ENCODE measurements at places on chromosomes 7 and 10.

GRCh38 chr10:78919181-78919966, 149.4 kb upstream of the ZMIZ1 start:
- no peak for DNase-seq

- peak; percentile 7 for DNase-seq
These were observed 169.0 kb upstream of the PHYHIPL start for GRCh38 chr10:59007307-59008025.

GRCh38 chr7:99551334-99551733, 580 bp downstream of the FAM200A start:
- no peak for DNase-seq

DNA sequence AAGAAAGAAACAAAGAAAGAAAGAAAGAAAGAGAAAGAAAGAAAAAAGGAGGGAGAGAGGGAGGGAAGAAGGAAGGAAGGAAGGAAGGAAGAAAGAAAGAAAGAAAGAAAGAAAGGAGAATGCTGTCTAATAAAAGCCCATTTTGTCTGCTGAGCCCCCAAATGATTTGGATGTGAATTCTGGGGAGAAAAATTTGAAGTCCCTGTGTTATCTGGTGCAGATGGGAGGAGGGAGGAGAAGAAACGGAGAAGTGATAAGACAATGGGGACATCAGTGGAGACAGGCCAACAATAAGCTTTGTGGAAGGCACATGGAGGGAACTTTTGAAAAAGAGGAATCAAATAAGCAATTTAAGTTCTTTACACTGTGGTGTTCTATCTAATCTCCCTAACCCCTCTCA, 24.6 kb upstream of the TMEM273 start:
- DNase-seq = no peak

- DNase-seq = peak; percentile 61
These were observed 10.5 kb upstream of the TTYH3 start for GRCh38 chr7:2621061-2621828.

DNA sequence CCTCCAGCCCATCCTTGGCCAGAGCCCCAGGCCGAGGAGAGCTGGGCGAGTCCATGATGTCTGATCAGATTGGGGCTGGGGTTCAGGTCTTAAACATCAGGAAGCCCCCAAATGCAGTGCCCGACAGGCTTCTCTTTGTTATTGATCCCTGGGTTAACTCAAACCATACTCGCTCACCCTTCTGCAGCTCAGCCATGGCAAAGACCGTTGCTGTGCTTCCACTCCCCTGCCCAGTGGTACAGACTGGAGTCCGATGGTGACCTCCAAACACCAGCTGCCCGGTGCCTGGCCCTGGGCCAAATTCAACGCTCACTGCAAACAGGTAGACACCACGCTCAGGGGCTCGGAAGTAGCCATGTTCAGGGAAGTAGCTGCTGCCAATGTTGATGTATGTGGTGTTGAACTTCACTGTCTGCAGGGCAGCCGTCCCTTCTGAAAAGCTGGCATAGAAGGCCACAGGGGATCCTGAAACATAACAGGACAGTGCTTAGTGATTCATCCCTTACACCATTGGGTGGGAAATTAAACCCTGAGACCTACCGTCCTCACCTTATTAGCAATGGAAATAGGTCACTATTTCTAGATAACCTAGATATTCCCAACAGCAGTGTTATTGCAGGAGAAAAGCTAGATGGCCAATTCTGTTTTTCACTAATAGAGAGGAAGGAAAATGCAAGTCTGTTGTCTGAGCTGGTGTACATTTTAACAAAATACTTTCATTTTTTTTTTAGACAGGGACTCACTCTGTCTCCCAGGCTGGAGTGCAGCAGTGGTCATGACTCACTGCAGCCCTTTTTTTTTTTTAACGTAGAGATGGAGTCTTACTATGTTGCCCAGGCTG, 20.5 kb downstream of the MMRN2 start:
- DNase-seq = peak; percentile 58

DNA sequence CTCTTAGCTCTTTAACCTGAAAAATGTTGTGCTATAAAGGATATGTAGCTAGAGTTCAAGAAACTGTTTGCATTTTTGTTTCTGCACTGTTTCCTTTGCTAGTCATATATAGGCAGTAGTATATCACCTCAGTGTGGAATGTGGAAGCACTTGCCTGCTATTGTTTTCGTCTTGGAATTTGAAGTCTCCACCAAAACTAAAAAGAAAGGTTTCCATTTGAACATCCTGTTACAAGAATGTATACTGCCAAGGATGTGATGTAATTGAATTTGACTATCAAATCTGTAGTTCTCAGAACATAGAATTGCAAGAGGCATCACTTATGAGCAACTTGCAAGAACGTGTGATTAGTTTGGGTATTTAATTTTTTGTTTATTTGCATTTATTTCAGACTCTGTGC, 51.1 kb upstream of the MEOX2 start:
- no peak for DNase-seq

- no peak for DNase-seq
These were observed 44.0 kb downstream of the GSDME start for GRCh38 chr7:24713039-24713793.

- DNase-seq = no peak
These were observed 80.6 kb downstream of the PTPRZ1 start for GRCh38 chr7:121953601-121954000.

GRCh38 chr7:101200862-101201599, at the start of gene MOGAT3:
TSS of gene MOGAT3 (minus strand) at chr7:101201036. CDS start at chr7:101200854, 182 bp downstream.
- no peak for DNase-seq

DNA sequence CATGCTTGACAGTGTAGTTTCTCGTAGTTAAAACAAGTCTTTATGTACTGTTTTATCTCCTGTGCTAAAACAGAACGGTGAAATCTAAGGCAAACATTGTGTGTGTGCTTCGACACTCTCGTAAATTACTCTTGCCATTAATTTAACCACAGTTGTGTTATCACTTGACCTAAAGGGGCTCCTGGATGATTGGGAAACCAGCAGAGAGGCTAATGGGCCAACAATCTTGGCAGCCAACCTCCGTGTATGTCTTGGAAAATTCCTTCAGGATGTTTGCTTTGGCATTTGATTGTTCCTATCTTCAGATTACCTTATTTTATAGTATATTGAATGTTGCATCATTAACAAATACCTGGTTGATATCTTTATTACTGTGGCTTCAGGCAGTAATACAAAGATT, 409.5 kb downstream of the SDK1 start:
- peak; percentile 22 for DNase-seq

DNA sequence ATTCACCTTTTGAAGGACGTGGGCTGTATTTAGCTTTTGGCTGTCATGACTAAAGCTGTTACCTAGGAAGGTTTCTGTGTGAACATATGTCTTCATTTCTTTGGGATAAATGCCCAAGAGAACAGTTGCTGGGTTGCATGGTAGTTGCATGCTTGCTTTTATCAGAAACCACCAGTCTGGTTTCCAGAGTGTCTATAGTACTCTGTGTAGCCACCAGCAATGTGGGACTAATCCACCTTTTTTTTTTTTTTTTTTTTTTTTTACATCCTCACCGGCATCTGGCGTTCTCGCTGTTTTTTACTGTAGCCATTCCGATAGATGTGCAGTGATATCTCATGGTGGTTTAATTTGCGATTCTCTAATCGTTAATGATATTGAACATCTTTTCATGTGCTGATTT, 297.8 kb downstream of the SDK1 start:
- peak; percentile 38 for DNase-seq

DNA sequence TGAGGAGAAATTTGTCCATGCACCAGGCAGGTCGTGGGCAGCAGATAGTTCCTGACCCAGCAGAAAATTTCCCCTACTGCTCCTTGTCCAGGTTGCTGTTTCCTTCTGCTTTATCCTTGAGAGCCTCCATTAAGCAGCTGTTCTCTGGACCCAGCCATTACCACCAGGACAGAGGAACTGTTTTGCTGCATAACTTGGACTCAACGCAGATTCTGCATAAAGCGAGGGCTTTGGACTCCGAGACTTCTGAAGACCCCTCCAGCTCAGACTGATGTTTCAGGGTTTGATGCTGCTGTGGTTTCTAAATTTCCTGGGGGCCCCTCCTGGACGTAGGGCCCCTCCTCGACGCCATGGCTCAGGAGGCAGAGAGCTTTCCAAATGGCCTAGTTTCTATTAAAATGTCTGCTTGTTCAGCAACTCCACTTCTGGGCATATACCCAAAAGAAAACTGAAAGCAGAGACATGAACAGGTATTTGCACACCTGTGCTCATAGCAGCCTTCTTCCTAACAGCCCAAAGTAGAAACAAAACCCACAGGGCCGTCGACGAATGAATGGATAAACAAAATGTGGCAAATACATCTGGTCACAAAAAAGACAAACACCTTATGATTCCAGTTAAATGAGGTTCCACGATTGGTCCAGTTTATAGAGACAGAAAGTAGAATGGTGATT, 28.3 kb upstream of the LMTK2 start:
- peak; percentile 20 for DNase-seq

GRCh38 chr7:38215735-38216670, 38.0 kb downstream of the STARD3NL start:
- DNase-seq = peak; percentile 87

- peak; percentile 86 for DNase-seq
These were observed 60.8 kb downstream of the MDH2 start for GRCh38 chr7:76108540-76109233.

- no peak for DNase-seq
These were observed 4.0 kb downstream of the UNC5B start for GRCh38 chr10:71216363-71216695.

DNA sequence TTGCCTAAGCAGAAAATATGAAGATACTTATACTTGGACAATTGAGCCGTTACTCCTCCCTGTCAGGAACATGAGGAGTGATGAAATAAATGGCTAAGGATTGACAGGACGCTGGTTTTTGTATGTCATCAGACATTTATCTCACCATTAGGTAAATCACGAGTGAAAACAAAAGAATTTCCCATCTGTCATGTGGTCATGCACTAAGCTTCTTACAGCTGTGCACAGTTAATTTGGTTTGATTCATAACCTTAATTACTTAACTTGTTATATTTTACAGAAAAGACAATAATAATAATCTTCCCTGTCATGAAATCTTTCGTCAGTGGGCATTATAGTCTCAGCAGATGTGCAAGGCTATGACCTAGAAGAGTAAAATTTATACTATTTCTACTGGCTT, 266.5 kb downstream of the HGF start:
- peak; percentile 85 for DNase-seq

DNA sequence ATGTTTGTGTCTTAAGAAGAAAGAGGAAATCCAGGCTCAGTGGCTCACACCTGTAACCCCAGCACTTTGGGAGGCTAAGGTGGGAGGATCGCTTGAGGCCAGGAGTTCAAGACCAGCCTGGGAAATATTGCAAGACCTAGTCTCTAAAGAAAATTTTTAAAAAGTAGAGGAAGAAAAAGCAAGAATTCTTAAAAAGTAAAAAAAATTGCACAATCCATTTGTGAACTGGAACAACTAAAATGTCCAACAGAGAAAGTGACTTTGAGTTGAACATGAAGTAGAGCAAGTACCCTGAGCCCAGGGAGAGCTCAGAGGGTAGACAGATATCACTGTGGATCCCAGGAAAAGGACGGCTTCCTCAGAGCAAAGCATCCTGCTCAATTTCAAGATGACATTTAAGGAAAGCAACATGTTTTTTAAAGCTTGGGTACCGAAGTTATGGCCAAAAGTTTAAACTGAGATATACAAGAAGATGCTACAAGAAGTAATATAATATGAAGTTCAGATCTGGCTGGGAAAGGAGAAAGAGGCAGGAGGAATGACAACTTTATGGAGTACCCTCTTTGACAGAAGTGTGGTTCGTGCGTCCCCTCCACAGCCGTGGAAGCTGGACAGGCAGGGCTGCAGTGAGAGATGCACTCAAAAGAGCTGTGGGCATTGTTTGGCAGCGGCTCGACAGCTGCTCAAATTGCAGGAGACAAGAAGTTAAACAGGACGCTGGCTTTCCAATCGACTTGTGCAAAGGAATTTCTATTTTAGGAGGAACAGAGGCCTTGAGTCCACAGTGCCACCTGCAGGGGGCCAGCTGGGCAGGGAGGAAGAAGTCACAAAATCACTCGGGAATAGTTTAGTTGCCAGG, 201.3 kb downstream of the JCAD start:
- DNase-seq = peak; percentile 27

DNA sequence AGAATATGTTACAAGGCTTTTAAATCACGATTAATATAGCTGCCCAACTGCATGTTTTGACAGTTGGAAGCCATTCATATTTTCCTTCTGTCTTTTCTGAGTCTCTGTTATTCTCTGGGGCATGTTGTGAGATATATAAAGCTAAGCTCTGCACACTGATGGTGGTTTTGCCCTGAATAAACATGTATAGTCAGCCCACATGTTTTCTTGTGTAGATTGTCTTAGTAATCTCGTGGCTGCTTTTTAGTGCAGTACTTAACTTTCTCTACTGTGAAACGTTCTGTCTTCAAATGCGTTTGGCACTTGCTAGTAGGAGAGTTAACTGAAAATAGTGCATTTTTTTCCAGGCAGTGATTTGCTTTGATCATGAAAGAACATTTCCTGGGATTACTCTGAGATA, 268.5 kb downstream of the DNAJB9 start:
- no peak for DNase-seq

GRCh38 chr7:155922067-155922816, 110.0 kb upstream of the SHH start:
- DNase-seq = no peak

GRCh38 chr7:92838934-92839333, 2.6 kb upstream of the CDK6 start:
- DNase-seq = no peak

DNA sequence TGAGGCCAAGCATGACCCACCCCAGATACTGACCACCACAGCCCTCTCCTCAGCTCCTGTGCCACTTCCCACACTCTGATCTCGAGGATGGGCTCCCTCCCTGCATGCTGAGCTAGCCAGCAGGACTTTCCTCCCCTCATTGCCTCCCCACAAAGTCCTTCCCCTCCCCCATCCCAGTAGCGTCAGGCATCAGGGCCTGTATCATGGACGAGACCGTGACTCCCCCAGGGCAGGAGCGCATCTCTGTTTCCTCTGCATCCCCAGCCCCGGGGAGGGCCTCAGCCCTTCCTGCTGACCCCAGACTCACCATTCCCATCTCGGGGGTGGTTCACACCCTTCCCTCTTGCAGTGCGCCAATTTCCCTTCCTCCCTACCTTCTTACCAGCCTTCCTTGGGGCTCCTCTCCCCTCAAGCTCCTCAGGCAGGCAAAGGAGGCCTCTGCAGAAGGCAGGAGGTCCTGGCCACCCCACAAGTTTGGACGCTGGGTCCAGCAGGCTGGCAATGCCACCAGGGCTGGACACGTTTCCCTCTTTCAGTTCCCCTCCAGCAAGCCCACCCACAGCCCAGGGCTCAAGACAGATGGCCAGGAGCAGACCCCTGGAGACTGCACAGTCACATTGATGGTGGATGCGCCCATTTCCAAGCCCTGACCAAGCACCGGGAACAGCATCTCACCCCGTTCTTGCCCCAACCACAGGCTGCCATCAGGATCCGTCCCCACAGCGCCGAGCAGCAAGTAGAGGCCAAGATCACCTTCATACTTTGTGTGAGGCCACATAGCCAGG, 36.5 kb downstream of the GRID1 start:
- no peak for DNase-seq

DNA sequence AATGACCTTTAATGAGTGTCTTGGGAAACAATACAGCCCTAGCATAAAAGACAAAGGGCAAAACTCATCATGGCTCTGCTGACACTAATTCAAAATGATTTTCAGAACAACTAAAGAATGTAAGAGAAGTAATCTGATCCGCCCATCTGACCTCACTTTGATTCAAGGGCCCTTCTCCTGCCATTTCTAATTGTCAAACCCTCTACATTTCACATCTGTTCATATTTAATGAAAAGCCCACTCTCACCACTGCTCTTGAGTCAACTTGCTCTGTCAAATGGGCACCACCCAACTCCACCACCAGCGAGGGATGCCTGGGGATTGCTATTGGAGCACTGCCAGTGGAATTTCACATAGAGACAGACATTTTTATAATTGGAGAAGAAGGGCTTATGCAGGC, 639.2 kb downstream of the KCNMA1 start:
- DNase-seq = peak; percentile 96
